Uterus (tissue), 4 donors: ENCODE measurements at places on chromosomes 2 and 18. TPM values are rescaled to one million over a fixed set of nuclear protein-coding genes. Genes with fewer than 3 reads are reported as not detected.

- no peaks in the 10 kb centered on the region for H3K4me1 ChIP-seq
- H3K36me3 ChIP-seq: no peaks in the 10 kb centered on the region
- no peaks in the 10 kb centered on the region for H3K27me3 ChIP-seq
These were observed 162.3 kb downstream of the ACKR3 start for GRCh38 chr2:236731767-236732580.

GRCh38 chr18:12891561-12891960 lies 7.5 kb upstream of the PTPN2 start:
- H3K4me3 ChIP-seq: no peak overlapping the region
- H3K27ac ChIP-seq: no peak overlapping the region
- H3K36me3 ChIP-seq: no peaks in the 10 kb centered on the region
- no peak for DNase-seq

DNA sequence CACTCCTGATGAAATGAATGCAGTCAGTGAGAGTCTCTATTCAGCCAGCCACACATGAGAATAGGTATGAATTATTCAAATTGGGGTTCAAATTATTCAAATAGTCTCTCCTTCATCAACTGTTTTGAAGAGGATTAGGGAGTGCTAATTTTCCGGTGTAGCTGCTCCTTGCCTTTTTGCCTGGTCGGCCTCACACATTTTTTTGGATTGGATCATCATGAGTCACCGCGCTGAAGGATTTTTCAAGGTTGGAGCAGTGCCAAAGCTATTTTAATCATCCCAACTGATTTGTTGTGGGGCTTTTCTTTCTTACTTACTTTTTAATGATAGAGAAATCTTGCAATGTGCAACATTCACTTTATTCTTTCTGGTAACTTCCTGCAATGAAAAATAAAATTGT lies 2.4 kb upstream of the DTNA start:
- no peak overlapping the region for H3K4me3 ChIP-seq
- no peaks in the 10 kb centered on the region for H3K27me3 ChIP-seq
- peak; percentile 68 for DNase-seq
- H3K27ac ChIP-seq: peak overlapping the region; percentile 81
- no peaks in the 10 kb centered on the region for H3K4me1 ChIP-seq

DNA sequence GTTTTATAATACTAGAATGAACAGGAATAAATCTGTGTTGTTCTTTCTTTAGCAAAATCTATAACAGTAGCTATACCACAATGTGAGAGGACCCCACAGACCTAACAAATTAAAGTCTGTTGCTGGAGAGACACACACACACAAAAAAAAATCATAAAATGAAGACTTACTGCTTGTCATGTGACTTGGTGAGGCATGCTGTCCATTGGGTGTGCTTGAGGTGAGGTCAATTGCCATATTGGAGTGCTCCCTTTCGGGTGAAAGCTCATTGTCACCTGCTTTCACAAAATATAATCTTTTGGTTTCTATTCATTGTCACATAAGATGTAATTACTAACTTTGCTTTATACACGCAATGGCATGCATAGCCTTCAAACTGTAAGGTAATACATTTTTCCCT lies 3.9 kb downstream of the IKZF2 start:
- no peaks in the 10 kb centered on the region for H3K36me3 ChIP-seq
- H3K27ac ChIP-seq: no peak overlapping the region
- no peaks in the 10 kb centered on the region for H3K4me1 ChIP-seq
- no peak overlapping the region for H3K4me3 ChIP-seq
- H3K27me3 ChIP-seq: no peaks in the 10 kb centered on the region

DNA sequence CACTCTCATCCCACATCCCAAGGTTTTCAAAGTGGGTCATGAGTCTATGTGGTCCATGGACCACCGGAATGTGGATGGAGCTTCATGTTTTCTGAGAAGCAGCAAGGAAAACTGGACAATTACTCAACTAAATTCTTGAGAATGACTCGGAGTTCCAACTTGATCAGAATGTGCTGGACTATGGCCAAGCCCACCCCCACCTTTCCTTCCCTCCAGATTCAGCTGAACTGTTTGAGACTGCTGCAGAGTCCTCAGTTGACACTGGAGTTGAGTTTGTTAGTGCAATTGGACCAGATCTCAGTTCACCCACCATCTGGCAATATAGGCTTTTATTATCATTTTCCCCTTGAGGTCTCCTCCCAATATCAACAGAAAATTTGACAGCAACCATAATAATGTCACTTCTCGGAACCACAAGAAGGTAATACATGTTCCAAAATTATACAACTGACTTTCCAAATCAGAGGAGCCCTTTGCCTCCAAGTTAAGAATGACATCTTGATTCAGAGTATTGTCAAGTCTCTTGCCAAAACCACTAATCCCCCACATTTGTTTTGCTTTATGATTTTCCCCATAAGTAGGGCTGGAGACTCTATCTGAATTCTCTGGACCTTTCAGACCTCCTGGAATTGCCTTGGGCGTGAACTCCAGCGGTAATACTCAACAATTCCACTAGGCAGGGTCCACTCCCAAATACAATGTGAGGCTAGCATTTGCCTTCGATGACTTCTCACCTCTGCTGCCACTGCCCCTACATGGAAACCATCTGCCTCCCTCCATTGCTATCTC lies 8.8 kb downstream of the COL4A4 start:
- no peaks in the 10 kb centered on the region for H3K4me1 ChIP-seq
- no peaks in the 10 kb centered on the region for H3K27me3 ChIP-seq
- H3K27ac ChIP-seq: no peak overlapping the region
- no peaks in the 10 kb centered on the region for H3K36me3 ChIP-seq

ZBTB7C gene
- 11.2 TPM for total RNA-seq

GRCh38 chr2:219405451-219405850 lies 12.7 kb upstream of the DES start:
- H3K27me3 ChIP-seq: no peaks in the 10 kb centered on the region
- DNase-seq: peak; percentile 81
- H3K4me3 ChIP-seq: no peak overlapping the region
- H3K36me3 ChIP-seq: no peaks in the 10 kb centered on the region

GRCh38 chr2:219538956-219539788 lies 4.4 kb downstream of the CHPF start:
- no peaks in the 10 kb centered on the region for H3K4me1 ChIP-seq
- no peak overlapping the region for H3K4me3 ChIP-seq
- DNase-seq: no peak
